ENCODE measurements at places on chromosomes 1 and 21. TPM values are rescaled to one million over a fixed set of nuclear protein-coding genes. Genes with fewer than 3 reads are reported as not detected.
A peak's percentile ranks its signal among the peaks of the same experiment; 100 is the strongest.

DNA sequence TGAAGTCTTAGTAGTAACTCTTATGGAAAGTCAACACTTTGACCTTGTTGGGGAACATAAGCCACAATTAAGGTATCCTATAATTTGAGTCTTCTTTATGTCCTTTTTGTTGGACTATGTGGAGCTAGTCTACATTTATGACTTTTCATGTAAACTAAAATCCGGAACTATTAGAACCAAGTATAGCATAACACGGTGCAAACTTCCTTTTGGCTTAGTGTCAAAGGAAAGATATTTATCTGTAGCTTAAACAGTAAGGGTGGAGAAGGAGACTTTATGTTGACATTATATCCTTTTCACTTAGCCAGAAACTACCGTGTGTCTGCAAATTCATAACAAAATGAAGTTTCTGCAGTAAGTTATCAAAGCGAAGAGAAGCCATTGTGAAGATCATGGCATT is 7.3 kb downstream of the UAP1 start:
- no peak for ATAC-seq

DNA sequence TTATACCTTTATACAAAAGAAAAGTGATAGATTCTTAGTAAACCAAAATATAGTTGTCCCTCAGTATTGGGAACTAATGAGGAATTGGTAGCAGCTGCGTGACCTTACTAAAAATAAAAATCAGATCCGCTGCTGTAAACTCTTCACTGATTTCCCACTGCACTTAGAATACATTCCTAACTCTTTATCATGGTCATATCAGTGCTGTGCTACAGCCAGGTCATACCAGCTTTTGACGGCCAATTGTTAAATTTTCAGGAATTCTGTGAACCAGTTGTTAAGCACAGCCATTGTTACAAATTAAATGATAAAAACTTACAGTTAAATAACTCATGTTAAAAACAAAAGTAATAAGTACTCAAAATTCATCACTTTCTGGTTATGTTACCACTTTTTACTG is 245.3 kb downstream of the GPR52 start:
- no peak for ATAC-seq

GRCh38 chr1:1806890-1807289 is 28.6 kb upstream of the NADK start:
- no peak for ATAC-seq

DNA sequence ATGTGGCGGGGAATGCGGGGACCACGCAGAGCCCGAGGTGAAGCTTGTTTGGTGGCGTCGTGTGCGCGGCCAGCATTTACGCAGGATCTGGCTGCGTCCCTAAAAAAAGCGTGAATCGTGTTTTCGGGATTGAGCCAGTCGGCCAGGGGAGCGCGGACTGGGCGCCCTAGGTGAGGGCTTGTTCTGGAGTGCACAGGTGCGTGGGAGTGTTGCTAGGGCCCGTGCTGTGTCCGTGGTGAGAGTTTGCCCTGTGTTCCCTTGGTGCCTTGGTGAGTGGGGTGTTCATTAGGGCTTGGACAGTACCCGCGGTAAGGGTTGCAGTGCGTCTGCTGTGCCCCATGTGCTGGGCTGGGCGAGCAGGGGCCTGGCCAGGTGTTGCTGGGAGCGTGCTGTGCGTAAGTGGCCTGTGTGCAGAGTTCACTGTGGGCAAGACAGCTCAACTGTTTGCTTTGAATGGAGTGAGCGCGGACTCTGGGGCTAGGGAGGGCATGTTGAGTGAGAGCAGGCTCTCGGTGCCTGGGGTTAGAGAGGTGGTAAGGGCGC is 673 bp downstream of the CD46 start:
- ATAC-seq = peak; percentile 38

DNA sequence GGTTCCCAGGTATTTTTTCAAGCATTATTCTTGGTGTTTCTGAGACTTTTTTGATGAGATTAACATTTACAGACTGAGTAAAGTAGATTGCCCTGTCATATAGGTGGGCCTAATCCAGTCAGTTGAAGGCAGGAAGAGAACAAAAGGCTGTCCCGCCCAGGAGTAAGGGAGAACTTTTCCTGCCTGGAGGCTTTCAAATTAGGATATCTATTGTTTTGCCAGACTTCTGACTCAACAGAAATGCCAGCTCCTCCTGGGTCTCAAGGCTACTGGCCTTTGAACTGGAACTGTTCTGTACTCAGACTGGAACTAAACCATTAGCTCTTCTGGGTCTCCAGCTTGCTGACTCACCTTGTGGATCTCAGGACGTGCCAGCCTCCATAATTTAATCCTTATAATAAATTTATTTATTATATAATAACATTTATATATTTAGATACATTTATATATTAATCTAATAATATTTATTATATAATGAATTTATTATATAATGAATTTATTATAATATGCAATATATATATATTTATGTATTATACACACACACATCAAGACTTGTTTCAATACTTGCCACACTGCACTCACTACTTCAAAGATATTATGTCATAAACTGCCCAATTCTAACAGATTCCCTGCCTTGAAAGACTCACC is 510.8 kb upstream of the B3GALT2 start:
- ATAC-seq = no peak

FNDC10 gene
- 4.7 TPM for total RNA-seq

- ATAC-seq = no peak
These were observed 32.6 kb downstream of the ATP1B1 start for GRCh38 chr1:169138866-169139670.

FASLG gene
- total RNA-seq = 0.15 TPM

- ATAC-seq = no peak
These were observed 42.4 kb downstream of the PTPRC start for GRCh38 chr1:198681252-198681651.

GRCh38 chr1:230713915-230714764 is at the start of gene AGT:
Gene AGT (minus strand): TSS chr1:230714122. CDS start chr1:230710823, 3,299 bp downstream.
- peak; percentile 79 for ATAC-seq

DNA sequence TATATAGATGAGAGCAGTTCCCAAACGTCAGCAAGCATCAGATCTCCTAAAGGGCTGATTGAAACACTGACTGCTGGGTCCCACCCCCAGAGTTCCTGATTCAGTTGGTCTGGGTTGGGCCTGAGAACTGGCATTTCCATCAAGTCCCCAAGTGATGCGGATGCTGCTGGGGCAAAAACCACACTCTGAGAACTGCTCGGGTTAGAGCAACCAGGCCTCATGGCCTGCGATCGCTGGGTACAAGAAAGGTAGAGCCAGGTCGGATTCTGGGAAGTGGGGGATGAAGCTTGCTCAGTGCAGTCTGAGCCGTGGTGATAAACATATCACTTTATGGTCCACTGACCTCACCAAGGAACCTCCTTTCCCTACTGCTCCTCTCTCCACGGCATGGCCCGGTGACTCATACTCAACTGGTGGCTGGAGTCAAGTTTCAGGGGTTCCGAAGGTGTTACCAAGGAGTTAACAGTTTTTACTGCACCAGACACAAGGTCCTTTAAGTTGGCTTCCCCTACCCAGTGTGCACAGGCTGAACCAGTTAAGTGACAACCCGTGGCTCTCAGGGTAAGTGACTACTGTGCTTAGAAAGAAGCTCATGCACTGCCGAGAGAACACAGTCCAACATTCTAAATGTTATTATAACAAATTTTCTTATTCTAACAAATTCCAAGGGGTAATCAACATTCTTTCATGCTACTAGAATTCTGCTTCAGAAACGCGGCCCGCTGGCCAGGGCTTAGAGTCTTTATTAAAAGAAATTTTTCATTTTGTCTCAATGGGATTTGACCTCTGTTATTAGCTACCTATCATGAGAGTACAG is 153.5 kb downstream of the TGFBR3 start:
- ATAC-seq = peak; percentile 88

- peak; percentile 29 for ATAC-seq
These were observed 33.7 kb downstream of the PSEN2 start for GRCh38 chr1:226903819-226904716.

FNDC5 gene
- total RNA-seq = 3.8 TPM

GRCh38 chr1:158445376-158445775 is 16.3 kb upstream of the OR10K1 start:
- no peak for ATAC-seq

GRCh38 chr1:3056641-3057040 is 12.4 kb upstream of the PRDM16 start:
- no peak for ATAC-seq

FOXO6 gene
- 0.38 TPM for total RNA-seq

GRCh38 chr1:21966247-21967000 is 10.4 kb upstream of the CELA3B start:
- no peak for ATAC-seq

DNA sequence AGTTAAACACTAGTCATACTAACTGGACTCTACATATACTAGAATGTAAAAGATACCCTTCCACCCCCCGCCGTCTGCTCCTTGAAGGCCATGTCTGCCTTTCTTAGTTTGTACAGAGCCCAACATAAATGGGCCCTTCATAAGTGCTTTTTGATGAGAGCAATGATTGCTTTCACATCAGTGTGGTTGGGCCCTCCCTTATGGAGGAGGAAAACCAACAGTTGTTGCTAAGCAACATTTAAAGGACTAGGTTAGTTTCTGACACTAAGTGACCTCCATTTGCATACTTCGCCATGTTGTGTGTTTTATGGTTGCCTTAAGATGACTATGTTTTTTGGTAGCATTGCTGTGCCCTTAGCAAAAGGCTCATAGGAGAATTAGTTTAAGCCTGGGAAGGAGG is 182.0 kb upstream of the SGIP1 start:
- ATAC-seq = peak; percentile 5

DNA sequence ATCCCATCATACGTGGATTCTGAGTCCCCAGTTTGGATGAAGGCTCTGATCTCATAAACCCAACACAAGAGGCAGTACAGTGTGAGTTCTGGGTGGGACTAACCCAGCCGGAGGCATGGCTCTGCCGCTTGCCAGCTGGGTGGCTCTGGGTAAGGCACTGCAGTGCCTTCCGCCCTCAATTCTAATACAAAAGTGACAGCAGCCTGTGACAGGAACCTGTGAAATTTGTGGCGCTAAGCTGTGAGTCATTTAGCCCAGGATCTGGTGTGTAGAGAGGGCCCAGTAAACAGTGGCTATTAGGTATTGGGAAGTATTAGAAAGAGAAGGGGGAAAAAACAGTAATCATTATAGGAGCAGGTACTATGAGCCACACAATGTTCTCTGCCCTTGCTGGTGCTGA is 23.3 kb downstream of the HSPG2 start:
- ATAC-seq = peak; percentile 61

DNA sequence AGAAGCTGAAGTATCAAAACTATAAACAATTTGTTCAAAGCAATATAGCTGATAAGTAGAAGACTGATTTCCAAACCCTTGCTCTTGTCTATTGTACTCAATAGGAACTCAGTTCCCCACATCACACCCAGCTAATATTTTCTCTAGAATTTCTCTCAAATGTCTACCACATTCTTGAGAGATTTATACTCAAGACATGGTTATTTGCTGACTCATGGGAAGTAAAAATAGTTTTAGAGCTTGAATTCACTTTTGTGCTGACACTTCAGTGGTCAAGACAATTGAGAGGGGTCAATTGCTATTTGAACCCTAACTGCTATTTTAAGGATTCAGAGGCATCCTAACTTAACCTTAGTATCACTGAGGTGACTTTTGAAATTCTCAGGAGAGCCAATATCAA is 99.0 kb downstream of the TNNI3K start:
- no peak for ATAC-seq

PGBD2 gene
- total RNA-seq = 6.5 TPM

GRCh38 chr21:38409907-38410306 is 88.4 kb downstream of the ERG start:
- no peak for ATAC-seq

DNA sequence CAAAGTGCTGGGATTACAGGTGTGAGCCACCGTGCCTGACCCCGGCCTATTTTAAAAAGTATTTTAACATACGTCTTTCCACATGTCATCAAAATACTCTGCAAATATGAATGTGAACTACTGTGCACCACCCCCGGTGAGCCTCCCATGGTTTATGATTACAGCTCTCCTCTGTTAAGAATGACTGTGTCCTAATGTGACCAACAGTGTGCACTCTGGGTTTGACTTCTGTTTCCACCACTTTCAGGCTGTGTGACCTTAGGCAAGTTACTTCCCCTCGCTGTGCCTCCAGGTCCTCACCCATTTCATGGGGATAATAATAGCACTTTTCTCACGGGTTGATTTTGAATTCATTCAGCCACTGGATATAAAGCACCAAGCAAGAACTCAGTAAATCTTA is 14.7 kb downstream of the AMPD2 start:
- ATAC-seq = no peak

DNA sequence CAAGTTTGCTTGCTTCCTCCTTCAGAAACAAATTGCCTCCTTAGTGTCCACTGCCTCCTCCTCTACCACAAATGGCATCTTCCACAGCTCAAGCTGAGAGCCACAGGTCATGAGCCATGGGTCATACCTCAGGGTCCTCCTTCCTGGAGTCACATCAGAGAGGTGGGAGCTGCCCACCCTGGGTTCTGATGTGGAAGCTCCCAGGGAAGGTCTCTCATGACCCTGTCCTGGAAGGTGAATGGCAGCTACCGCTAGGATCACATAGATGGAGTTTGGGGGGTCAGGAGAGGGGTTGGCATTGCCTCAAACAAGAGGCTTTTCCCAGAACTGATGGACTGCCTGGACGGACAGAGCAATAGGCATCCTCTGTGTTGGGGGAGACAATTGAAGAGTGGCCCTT is 321.4 kb downstream of the MATN1 start:
- ATAC-seq = no peak

GRCh38 chr1:219239518-219239917 is 65.8 kb downstream of the LYPLAL1 start:
- no peak for ATAC-seq

- ATAC-seq = no peak
These were observed 4.1 kb upstream of the TMEM240 start for GRCh38 chr1:1544544-1544943.

DNA sequence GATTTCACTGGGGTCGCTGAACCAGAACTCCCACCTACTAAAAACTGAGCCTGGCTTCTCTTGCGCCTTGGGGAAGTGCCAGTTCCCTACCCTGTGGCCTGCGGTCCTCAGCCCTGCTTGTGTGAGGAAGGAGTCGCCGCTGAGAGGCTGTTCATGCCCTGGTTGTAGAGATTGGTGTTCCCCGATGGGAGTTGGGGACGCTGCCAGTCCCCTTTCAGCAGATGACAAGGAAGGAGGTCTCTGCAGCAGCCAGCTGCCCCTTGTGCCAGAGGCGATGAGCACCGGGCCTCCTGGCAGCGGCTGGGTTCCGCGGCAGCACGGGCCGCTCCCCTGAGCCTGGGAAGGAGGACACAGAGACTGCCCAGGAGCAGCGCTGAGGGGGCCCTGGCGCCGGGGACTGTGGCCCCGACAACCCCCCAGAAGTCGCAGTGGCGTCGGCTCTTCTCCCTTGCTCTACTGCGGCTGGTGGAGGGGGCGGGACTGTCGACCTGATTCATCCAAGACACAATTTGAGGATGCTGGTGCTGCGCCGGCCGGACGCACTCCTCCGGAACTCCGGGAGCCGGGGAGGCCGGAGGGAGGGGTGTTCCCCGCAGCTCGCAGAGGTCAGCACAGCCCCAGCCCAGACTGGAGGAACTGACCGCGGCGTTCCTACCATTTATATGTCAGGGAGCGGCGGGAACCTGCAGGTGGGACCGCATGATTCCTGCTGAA is 12.0 kb upstream of the ADORA3 start:
- peak; percentile 71 for ATAC-seq
